ENCODE measurements at places on chromosomes 16 and 17. TPM values are rescaled to one million over a fixed set of nuclear protein-coding genes. Genes with fewer than 3 reads are reported as not detected.

DNA sequence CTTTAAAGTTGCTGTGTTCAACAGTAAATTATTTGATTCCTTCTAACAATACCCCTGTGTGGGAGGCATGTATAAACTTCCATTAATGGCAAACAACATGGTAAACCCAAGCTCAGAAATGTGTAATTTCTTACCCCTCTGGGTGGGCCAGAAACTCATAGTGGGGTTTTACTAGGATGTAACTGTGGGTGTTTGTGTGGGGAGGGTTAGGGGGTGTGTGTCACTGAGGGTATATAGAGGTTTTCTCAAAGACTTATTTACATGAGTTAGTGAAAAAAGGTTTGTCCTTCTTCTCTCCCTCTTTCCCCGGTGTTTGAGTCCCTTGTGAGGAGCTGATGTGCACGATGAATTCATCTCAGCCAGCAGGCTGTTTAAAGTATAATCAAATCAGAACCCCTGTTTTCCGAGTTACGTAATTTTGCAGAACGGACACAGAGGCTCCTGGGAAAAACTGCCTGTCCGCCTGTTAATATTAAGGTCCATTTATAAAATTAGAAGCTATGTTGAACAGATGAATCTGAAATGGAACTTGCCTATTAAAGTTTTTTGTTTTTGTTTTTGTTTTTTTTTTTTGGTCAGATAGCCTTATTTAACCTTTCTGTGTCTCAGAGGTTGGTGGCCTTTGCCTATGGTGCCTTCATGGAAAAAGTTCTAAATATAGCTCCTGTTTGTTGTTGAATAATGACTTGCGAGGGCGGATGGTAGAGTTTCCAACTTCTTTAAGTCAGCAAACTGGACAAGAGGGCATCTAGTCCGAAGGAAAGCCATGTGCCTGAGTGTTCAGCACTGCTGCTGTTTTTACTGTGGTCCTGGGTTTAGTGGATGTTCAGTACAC is 73.3 kb downstream of the MSI2 start:
- no peaks in the 10 kb centered on the region for H3K27me3 ChIP-seq
- no peak for DNase-seq
- H3K27ac ChIP-seq: no peak overlapping the region
- H3K4me1 ChIP-seq: no peaks in the 10 kb centered on the region
- no peaks in the 10 kb centered on the region for H3K36me3 ChIP-seq
- H3K4me3 ChIP-seq: no peak overlapping the region

Gene HCRT
- total RNA-seq: not detected

DNA sequence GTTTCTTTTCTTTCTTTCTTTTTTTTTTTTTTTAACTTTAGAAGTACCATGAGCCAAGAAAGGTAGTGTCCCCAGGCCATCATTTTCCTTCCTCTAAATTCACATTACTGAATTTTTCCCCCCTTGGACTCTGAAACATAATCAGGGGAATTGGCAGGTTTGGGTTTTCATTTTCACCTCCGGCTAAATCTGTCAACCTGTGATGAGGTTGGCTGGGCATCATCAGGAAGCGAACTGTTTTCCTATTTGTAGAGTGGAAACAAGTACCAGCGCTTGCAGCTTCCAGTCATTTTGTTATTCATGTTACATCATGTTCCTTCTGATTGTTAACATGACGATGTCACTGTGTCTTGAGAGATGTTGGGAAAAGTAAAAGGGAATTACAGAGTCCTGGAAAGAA is 641.9 kb upstream of the RBFOX1 start:
- H3K4me1 ChIP-seq: no peaks in the 10 kb centered on the region
- DNase-seq: no peak
- H3K27me3 ChIP-seq: no peaks in the 10 kb centered on the region

DNA sequence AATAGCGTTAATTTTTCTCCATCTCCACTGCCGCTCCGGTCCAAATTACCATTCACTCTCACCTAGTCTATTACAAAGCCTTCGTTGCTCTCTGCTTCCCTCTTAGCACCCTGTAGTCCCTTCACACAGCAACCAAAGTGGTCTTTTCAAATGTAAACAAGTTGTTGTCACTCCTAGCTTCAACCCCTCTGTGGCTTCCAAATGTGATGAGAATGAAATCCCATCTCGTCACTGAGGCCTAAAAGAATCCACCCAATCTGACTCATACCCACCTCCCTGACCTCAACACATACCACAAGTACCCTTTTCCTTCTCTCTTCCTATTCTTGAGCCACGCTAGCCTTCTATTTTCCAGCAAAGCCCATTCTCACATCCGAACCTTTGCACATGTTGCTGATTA is 2.2 kb upstream of the PELP1 start:
- DNase-seq: no peak
- H3K27me3 ChIP-seq: no peaks in the 10 kb centered on the region
- H3K4me3 ChIP-seq: no peak overlapping the region
- no peaks in the 10 kb centered on the region for H3K36me3 ChIP-seq
- H3K4me1 ChIP-seq: peaks cover 15% of the 10 kb centered on the region
- no peak overlapping the region for H3K27ac ChIP-seq

GRCh38 chr16:70252355-70252988 is 732 bp upstream of the EXOSC6 start:
- no peak overlapping the region for H3K27ac ChIP-seq
- no peak overlapping the region for H3K4me3 ChIP-seq
- peaks cover 56% of the 10 kb centered on the region for H3K36me3 ChIP-seq
- DNase-seq: no peak

DNA sequence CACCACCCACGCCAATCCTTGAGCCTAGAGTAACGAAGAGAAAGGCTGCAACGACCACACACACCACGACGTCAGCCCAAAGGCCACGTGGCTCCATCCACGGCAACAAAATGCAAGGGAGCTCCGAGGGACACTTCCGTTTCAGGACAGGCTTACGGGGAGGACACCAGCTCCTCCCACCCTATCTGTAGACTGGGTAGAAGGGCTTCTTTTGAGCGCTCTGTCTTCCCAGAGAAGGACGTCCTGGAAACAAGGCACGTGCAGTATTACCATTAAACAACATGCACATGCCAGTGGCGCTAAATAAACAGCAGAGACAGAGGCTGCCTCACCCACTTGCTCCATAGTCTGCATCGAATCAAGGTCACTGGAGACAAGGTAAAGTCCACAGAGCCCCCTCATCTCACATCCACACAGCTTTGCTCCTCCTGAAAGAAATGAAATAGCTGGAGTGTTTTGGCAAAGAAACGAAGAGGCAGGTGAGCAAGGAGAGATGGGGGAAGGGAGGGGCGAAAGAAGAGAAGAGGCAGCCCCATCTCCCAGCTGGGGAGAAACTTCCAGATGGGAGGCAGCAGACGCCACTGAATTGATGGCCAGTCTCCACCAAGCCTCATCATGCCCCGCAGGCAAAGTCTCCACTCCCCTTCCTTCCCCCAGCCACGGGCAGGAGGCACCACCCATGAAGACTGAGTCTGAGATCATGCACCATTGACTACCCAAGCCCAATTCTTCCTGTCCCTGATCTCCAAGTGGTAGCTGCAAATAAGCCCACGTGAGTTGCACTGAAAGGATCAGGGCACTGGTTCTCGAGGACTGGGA is 24.0 kb downstream of the ZFHX3 start:
- no peak for DNase-seq
- H3K27ac ChIP-seq: no peak overlapping the region
- no peaks in the 10 kb centered on the region for H3K36me3 ChIP-seq

All from upper lobe of left lung (tissue), 6 donors.